ENCODE measurements at places on chromosomes 16 and 17. TPM values are rescaled to one million over a fixed set of nuclear protein-coding genes. Genes with fewer than 3 reads are reported as not detected.

The KRT222 gene
- total RNA-seq, result 0.70 TPM

The KRTAP4-4 gene
- total RNA-seq, result not detected

The KRTAP2-1 gene
- not detected for total RNA-seq

The PPM1E gene
- 0.05 TPM for total RNA-seq

The SLC2A4 gene
- total RNA-seq, result 0.20 TPM

All from A549 treated with ZK216348 at 1 μM for 4 hours (cell line).